AML-193 (cell line): ENCODE measurements at places on chromosomes 12 and 14.

- peak; percentile 78 for DNase-seq
These were observed 51.6 kb upstream of the ABCC9 start for GRCh38 chr12:21992823-21993222.

DNA sequence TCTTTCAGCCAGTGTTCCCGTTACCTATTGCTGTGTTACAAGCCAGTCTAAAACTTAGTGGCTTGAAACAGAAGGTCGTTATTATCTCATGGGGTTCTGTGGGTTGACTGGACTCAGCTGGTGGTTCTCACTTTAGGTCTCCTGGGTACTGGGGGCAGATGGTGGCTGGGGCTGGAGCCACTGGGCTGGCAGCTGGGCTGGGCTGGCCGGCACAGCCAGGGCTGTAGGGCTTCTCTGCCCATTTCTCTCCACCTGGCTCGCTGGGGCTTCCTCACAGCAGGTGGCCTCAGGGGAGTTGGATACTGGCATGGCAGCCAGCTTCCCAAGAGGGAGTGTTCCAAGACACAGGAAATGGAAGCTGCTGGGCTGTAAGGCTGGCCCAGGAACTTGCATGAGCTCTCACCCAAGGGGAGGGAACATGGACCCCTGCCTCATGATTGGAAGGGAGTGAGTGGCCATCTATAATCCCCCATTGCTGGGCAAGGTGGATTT, 27.0 kb downstream of the TUNAR start:
- DNase-seq = no peak

DNA sequence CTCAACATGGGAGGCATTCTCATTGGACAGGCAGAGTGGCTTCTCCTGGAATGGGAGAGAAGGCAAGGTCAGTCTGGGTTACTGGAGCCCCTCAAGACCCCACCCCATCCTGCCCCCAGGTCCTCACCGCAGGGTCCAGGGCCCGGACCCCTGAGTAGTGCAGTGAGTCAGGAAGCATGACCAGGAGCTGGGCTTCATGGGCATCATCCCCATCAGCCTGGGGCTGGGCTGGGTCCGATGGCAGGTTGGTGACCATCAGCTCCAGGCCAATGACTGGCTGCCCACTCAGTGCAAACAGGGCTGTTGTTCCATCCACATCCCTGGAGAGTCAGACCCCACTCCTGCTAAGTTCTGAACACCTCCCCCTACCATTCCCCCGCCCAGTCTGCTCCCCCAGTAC, 13.1 kb downstream of the ITGA7 start:
- no peak for DNase-seq

DNA sequence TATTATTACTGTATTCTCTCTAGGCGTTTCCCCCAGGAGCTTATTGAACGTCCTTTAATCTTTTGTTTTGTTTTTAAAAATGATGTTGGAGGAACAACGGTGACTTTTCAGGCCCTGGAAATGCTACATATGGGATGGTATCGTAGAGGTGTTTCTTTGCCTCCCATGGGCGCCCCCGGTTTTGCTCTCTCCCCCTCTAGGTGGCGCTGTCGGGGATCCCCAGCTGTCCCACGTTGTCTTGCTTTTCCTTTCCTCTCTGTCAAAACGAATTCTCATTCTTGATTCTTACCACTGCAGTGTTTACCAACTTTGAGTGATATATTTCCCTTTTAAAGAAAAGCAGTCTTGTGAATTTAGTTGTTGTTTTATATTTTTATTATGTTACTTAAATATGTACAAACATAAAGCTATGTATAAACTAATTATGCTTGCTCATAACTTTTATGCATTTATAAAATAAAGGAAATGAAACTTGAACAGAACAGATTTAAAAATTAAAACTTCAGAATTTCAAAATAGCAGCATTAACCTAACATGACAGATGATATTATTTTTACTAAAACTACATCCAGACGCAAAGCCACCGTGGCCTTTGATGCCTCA, 171.9 kb downstream of the RGS6 start:
- peak; percentile 10 for DNase-seq

DNA sequence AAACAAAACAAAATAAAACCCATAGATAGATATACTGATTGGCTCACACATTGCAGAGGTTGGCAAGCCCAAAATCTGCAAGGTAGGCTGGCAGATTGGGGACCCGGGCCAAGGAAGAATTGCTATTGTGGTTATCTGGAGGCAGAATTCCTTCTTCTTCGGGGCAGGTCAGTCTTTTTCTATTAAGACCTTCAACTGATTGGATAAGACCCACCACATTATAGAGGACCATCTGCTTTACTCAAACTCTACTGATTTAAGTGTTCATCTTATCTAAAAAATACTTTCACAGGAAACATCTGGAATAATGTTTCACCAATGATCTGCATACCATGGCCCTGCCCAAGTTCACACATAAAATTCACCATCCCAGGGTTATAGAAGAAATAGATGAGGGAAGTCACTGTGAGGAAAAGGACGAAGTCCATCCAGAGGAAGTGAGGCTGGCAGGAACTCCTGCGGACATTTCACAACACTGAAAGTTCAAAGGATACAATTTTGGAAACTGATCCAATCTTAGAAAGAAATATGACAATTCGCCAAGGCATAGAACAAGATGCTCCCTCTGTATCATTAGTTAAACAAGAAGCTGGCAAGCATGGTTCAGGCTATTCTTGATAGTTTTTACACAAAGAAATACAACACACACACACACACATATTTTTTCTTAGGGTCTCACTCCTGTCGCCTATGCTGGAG, 127.6 kb upstream of the MED13L start:
- DNase-seq = no peak

GRCh38 chr12:90166671-90167070, 458.0 kb upstream of the ATP2B1 start:
- no peak for DNase-seq

DNA sequence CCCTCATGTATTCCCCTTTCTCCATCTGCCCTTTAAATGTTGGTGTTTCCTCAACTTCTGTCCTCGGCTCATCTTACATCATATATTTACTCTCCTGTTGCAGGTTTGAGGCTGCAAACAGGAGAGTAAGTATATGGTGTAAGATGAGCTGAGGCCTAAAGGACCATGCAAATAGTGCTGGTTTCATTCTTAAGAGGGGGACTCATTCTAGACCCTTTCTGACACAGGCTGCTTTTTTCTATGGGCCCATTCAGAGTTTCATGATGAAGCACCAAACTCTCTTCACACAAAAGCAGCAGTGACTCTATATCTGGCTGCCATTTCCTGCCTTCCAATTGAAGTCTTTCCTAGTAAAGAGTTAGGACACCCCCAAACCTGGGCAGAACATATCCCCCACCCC, 218.5 kb downstream of the PHLDA1 start:
- DNase-seq = no peak

GRCh38 chr14:71523630-71524319, 408.5 kb upstream of the RGS6 start:
- no peak for DNase-seq

GRCh38 chr12:128840862-128841468, 12.3 kb upstream of the GLT1D1 start:
- no peak for DNase-seq

GRCh38 chr12:109741286-109741969, 27.8 kb downstream of the FAM222A start:
- no peak for DNase-seq

GRCh38 chr14:59330455-59330854, 134.7 kb downstream of the GPR135 start:
- no peak for DNase-seq

DNA sequence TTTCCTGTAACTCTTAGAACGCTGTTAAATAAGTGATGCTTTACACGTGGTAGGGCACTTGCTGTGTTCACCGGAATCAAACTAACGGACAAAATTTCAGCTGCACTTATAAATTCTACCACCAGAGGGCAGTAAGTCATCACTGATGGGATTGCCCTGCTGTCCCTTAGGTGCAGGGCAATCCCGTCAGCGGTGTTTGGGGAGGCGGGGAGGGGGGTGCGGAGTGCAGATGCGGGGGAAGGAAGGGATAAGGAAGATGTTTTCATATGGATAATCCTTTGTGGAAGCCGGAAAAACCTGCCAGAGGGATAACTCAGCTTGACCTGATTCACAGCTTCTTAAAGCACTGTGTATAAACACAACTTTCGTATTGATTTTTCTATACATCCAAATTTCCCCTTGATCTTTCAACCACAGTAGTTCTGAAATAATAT, 21.7 kb upstream of the SLC10A1 start:
- DNase-seq = peak; percentile 50

DNA sequence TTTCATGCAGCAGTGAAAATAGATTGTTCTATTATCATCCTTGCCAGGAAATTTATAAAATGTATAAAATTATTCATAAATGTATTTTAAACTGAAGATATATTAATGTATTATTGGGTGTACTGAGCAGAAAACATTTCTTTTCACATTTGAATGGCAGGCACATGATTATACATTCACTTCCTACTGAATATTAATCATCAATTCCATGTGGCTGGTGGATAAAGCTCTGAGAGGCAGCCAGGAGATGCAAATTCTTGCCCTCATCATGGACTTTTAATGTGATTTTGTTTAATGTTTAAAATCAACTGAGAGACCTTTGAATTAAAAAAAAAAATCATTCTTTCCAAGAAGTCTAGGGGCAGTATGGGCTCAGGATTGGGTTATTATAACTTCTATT, 40.8 kb downstream of the ANO6 start:
- DNase-seq = no peak

GRCh38 chr14:101116065-101116464, 212.5 kb upstream of the RTL1 start:
- DNase-seq = no peak

DNA sequence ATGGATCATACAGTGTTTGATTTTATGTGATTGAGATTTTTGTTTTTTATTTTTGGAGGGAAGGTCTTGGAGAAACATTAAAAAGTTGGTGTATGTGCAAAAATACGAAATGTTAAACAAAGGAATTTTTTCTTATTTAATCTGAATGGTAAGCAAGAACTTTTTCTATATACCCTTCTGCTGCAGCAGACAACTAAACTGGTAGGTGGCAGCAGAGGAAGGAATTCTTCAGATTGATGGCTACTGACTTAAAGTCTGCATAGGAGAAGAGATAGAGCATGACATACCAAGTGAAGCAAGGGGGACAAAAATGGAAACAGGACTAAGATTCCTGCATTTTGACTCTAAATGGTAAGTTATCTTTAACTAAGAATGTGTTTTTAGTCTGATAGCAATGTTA, 42.0 kb upstream of the A2ML1 start:
- peak; percentile 53 for DNase-seq

DNA sequence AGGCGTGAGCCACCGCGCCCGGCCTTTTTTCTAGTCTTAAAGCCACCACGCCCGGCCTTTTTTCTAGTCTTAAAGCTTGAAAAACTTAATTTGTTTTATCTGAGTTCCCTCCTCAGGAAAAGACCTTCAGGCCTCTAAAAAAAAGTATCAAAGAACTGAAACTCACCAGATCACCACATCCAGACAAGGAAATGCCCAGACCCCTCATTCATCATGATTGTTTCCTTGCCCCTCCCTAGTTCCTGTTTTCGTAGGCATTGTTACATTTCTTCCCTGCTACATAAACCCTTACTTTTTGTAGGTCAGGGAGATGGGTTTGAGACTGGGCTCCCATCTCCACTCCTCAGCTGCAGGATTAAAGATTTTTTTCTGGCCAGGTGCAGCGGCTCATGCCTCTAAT, 21.1 kb upstream of the VWF start:
- no peak for DNase-seq

- DNase-seq = no peak
These were observed 57.2 kb upstream of the SCN8A start for GRCh38 chr12:51533799-51534198.

DNA sequence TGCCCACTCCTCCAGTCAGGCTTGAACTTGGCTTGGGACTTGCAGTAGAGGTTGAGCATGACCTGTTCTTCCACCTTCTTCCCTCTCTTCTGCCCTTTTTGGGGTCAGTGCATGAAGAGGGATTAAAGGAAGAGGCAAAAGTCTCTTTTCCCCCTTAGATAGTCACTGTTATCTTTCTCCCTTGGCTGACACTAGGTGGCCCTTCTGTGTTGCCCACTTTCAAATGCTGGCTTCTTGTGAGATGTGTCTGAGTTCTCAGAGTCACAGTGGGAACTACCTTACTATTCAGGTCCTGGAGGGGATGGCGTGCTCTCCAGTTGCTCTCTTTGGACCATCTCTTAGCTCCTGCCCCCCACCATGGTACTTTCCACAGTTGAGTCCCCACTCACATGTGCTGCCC, 73.6 kb downstream of the GPR65 start:
- no peak for DNase-seq

DNA sequence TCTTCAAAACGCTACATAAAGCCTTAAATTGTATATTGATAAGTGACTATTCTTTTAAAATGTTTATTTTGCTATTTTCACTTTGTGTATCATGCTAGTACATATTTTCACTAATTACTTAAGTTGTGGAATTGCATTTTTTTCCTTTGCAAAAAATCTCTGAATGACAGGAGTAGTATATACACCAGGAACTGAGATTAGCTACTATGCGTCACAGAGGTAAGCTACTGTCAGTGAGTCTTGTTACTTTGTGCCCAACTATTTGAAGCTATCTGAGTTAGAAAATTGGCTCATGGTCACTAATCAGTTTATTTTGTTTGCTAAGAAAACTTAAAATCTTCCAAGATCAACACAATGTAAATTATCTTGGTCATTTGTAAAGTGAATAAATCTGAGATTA, 887.4 kb downstream of the TMTC2 start:
- DNase-seq = no peak

- no peak for DNase-seq
These were observed 125.1 kb downstream of the CRADD start for GRCh38 chr12:93802293-93802692.

- DNase-seq = no peak
These were observed 13.3 kb downstream of the RBM23 start for GRCh38 chr14:22905627-22906026.

- no peak for DNase-seq
These were observed 4.3 kb upstream of the MMP19 start for GRCh38 chr12:55847033-55847432.

DNA sequence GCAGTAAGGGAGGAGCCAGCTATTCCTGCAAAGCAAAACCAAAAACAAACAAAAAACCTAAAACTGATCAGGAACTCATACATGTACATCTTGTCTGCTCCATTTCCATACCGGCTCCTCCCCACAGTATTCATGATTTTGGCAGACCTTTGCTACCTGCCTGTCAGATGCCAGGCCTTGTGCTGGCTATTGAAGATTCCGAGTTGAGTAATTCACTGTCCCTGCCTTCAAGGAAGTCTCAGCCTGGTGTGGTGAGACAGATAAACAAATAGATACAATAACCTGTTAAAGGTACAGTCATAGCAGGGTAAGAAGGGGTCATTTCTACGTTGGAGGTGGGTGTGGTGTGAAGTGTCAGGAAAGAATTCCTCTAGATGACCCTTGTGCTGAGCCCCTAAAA, 42.7 kb downstream of the SUSD6 start:
- DNase-seq = no peak

- no peak for DNase-seq
These were observed 45.7 kb downstream of the SPATS2 start for GRCh38 chr12:49413010-49413409.

- DNase-seq = no peak
These were observed 40.3 kb upstream of the PCED1B start for GRCh38 chr12:47039079-47039478.

- DNase-seq = no peak
These were observed 166.6 kb upstream of the RPL10L start for GRCh38 chr14:46818147-46818546.

- no peak for DNase-seq
These were observed 162.1 kb downstream of the PRKCH start for GRCh38 chr14:61483476-61483875.

GRCh38 chr14:51180577-51180976, 59.5 kb upstream of the TMX1 start:
- DNase-seq = no peak

GRCh38 chr12:86662464-86662863, 406.3 kb upstream of the MGAT4C start:
- DNase-seq = no peak
